ENCODE measurements at places on chromosomes 3 and 15.

- DNase-seq = no peak
Observed at GRCh38 chr15:41698779-41699178, 38.6 kb downstream of the MGA start.

DNA sequence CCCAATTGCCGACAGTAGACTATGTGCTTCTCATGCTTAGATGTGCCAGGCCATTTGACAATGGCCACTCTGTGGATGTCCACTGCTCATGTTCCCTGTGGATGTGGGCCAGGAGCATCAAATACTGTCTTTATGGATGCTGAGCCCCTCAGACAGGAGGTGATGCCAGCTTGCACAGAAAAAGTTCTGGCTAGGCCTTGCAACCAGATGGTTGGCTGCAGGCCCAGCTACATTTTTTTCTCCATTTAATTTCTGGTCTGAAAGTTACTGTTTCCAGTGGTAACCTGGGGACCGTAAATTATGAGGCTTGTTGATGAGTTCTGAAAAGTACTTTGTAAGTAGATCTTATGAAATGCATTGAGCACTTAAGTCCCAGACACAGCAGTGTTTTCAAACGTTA, 228.5 kb downstream of the CHL1 start:
- DNase-seq = no peak

DNA sequence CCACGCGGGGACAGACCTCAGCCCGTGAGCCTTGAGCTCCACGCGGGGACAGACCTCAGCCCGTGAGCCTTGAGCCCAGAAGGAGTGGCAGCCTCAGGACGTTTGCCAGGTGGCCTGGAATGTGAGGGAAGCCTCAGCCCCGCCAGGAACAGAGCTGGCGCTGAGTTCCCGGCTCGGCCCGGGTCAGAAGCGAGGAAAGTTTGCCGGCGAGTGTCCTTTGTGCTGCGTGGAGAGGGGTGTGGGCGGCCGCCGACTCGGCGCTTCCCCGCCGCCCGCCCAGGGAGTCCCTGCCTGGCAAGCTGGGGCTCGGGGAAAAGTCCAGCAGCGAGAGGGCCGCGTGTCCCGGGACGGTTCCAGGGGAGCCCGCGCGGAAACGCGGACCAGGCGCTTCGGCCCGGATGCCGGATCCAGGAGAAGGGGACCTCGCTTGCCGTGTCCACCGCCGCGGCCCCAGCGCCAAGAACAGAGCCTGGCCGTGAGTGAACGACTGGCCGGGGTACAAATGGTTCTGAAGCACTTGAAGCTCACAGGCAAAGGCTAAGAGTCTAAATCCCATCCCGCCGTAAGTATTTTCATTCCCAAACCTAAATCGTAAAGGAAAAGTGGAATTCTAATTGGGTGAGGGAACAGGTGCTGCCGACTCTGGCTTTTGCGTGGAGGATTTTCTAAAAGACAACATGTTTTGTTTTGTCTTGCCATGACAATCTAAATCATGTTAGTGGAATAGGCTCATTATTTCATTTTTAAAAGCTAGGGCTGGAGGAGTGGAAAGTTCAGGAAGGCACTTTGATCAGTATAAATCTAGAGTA, 1.7 kb downstream of the LRRN1 start:
- no peak for DNase-seq

GRCh38 chr15:90883526-90883975, 753 bp upstream of the FES start:
- no peak for DNase-seq

DNA sequence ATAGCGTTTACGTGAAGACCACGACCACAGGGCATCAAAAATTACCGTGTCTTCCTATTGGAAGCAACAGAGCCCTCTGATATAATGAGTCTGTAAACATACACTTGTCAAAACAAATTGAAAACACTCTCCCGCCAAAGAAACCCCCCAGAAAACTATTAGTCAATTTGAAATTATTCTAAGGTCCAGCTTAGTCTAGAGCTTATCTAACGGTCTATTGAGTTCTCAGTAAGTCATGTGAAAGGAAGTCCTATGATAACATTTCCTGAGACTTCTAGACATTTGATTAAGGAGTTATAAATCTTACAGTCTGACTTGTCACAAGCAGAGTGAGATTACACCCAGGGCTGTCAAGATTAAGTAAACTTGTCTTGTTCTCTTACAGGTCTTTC, 356.3 kb downstream of the FOXP1 start:
- no peak for DNase-seq

DNA sequence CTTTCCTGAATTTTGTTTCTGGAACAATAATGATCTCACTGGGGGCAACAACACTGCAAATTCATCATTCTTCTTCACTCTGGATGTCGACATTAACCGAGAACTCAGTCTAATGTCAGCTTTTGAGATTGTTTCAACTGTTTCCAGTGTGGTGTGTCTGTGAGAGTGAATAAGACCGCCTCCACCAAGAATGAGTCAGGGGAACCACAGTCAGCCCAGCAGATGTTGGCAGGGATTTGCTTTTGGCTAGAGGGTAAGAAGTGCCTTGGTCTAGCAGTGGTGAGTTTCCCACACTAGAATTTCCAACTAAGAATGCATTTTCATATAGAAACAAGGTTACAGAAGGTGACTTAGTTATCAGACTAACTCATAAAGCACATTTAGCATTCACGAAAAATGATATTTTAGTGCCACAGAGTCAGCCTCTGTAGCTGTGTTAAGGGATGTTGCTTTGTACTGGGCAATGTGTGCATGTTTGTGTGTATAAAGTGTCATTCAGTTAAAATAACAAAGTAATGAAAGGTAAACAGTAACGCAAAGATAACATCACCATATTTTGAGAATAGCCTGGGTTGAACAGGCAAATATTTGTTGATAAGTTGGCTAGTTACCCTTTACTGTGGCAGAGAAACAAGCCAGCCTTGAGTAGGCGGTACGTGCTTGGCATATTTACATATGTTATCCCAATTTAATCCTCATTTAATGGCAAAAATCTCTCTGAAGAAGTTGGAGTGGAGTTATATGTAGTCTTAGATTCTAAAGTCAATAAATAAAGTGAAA, 33.8 kb downstream of the DRD3 start:
- DNase-seq = no peak

- no peak for DNase-seq
Observed at GRCh38 chr3:118628704-118629341, 405.8 kb downstream of the IGSF11 start.

GRCh38 chr3:19149368-19149767, 1.1 kb downstream of the KCNH8 start:
- no peak for DNase-seq

GRCh38 chr3:148881286-148881685, 16.2 kb downstream of the CPA3 start:
- DNase-seq = no peak

Measured in stimulated activated CD4-positive, alpha-beta T cell treated with anti-CD3 and anti-CD28 coated beads, TNF-alpha, amount 100 ng/mL, for 1 hour (primary cell).